ENCODE measurements at places on chromosomes 16 and 17. TPM values are rescaled to one million over a fixed set of nuclear protein-coding genes. Genes with fewer than 3 reads are reported as not detected.

The HOXB7 gene
- total RNA-seq, result 10.7 TPM

The HBM gene
- total RNA-seq, result not detected

The CPPED1 gene
- 28.2 TPM for total RNA-seq

The SLC47A2 gene
- 3.9 TPM for total RNA-seq

The HS3ST2 gene
- total RNA-seq, result not detected

The HCRT gene
- total RNA-seq, result not detected

The NPIPB6 gene
- total RNA-seq, result 16.8 TPM

The OR1A1 gene
- total RNA-seq, result not detected

The PITPNM3 gene
- 2.1 TPM for total RNA-seq

The DHRS13 gene
- total RNA-seq, result 3.3 TPM

The CORO6 gene
- total RNA-seq, result 28.9 TPM

The ERN2 gene
- 70.1 TPM for total RNA-seq

The WIPF2 gene
- 31.5 TPM for total RNA-seq

The TBC1D3G gene
- total RNA-seq, result not detected

The KIF2B gene
- total RNA-seq, result not detected

The GSG1L gene
- not detected for total RNA-seq

The TNFSF13 gene
- total RNA-seq, result 54.4 TPM

The DLX3 gene
- total RNA-seq, result not detected

The BAIAP3 gene
- 28.2 TPM for total RNA-seq

The MYLK3 gene
- not detected for total RNA-seq

The SPATA22 gene
- not detected for total RNA-seq

The EVI2B gene
- 10.6 TPM for total RNA-seq

The ABCA8 gene
- total RNA-seq, result 10.9 TPM

The PRR35 gene
- not detected for total RNA-seq

The ZCCHC14 gene
- 68.9 TPM for total RNA-seq

The GPR139 gene
- total RNA-seq, result not detected

The KCNH6 gene
- 78.6 TPM for total RNA-seq

The OR1F1 gene
- total RNA-seq, result not detected

The ABCC3 gene
- total RNA-seq, result 326 TPM

The ZSCAN32 gene
- 23.1 TPM for total RNA-seq

The CA5A gene
- total RNA-seq, result not detected
